Pancreas (tissue), 10 donors: ENCODE measurements at places on chromosomes 1 and 21.

- peaks cover 4% of the 10 kb centered on the region for H3K4me1 ChIP-seq
- DNase-seq, result no peak
- no peaks in the 10 kb centered on the region for H3K27me3 ChIP-seq
Measured at GRCh38 chr1:33572387-33572786, 99.9 kb downstream of the ZSCAN20 start.

GRCh38 chr1:187922255-187922654, 1093.5 kb downstream of the PLA2G4A start:
- H3K36me3 ChIP-seq, result no peaks in the 10 kb centered on the region
- no peak overlapping the region for H3K4me3 ChIP-seq
- no peaks in the 10 kb centered on the region for H3K4me1 ChIP-seq
- no peak for DNase-seq
- no peak overlapping the region for H3K27ac ChIP-seq
- no peaks in the 10 kb centered on the region for H3K27me3 ChIP-seq

- peaks cover 12% of the 10 kb centered on the region for H3K4me1 ChIP-seq
- H3K36me3 ChIP-seq, result no peaks in the 10 kb centered on the region
- DNase-seq, result no peak
Measured at GRCh38 chr1:18928985-18929384, 26.6 kb upstream of the ALDH4A1 start.

DNA sequence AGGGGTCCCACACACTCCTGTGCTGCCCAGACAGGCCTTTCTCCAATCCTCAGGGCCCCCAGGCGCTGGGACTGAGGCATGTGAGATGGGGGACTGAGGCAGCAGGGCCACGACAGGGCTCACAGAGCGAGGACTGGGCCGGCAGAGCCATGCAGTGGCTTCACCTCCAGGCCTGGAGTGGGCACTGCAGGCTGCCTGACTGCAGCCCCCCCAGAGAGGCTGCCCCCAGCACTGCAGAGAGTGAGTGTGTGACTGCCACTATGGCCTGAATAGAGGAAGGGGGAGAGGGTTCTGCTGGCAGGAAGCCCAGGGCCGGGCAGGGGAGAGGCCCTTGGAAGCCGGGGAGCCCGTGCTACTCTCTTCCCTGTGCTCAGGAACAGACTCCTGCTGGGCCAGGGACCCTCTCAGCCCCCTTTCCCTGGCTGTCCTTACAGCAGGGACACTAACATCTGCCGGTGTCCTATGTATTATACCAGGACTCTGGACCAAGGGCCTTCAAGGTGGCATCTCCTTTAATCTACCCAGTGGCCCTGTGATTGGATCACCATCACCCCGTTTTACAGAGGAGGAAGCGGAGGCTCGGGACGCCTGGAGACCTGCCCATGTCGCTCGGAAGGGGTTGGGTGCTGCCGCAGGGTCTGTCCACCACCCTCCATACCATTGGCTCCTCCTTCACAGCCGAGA, 20.2 kb upstream of the PLEKHG5 start:
- no peak overlapping the region for H3K4me3 ChIP-seq
- no peak overlapping the region for H3K27ac ChIP-seq
- H3K36me3 ChIP-seq, result no peaks in the 10 kb centered on the region
- DNase-seq, result no peak

- no peak for DNase-seq
- no peaks in the 10 kb centered on the region for H3K36me3 ChIP-seq
- no peak overlapping the region for H3K4me3 ChIP-seq
- no peaks in the 10 kb centered on the region for H3K4me1 ChIP-seq
- H3K27ac ChIP-seq, result no peak overlapping the region
Measured at GRCh38 chr1:12087797-12088314, 24.8 kb downstream of the TNFRSF8 start.

DNA sequence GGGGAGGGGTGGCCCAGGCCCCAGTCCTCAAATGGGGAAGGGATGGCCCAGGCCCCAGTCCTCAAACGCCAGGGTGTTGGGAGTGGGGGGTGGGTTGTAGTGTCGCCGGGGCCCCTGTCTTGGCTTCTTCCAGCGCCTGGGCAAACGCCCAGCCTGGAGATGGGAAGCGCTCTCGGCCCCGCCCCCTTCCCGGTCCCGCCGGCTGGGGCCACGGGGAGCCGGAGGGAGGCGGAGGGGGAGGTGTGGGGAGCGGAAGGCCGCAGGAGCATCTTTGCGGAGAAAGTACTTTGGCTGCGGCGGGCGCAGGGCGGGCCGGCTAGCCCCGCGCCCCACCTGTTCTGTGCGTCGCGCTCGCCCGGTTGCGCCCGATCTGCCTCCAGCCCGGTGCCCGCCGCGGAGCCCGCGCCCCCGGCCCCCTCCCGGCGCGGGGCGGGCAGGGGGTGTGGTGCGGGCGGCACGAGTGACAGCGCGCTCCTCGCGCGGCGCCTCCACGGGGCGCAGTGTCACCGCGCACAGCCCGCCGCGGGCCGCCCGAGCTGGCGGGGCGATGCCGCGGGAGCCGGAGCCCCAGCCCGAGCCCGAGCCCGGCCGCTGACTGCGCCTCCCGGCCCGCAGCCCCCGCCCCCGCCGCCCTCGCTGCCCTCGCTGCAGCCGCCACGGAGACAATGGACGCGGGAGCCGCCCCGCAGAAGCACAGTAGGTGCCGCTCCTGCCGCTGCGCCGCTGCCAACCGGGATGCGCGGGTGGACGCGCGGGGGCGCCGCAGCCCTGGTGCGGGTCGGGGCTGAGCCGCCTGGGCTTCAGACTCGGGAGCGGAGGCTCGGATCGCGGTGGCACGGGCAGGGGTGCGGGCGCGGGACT, 31.1 kb upstream of the PEX10 start:
- H3K36me3 ChIP-seq, result no peaks in the 10 kb centered on the region
- H3K27ac ChIP-seq, result no peak overlapping the region
- H3K4me3 ChIP-seq, result no peak overlapping the region
- no peak for DNase-seq

DNA sequence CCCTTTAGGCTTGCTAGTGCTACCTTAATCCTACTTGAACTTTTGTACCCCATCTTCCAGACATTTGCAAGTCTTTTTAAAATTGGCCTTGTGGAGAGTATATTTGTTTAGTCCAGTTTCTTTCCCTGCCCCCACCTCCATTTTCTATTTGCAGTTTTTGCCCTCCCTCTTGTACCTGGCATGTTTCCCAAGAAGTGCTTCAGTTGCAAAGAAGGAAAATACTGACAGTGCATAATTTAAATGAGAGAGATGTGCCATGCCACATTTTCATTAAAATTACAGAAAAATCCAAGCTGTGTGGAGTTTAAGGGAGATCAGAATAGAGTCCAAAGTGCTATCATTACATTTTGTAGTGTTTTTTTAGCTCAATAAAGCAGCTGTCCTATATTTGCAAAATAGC, 150.0 kb upstream of the ADGRL2 start:
- no peaks in the 10 kb centered on the region for H3K27me3 ChIP-seq
- no peaks in the 10 kb centered on the region for H3K4me1 ChIP-seq
- H3K36me3 ChIP-seq, result no peaks in the 10 kb centered on the region
- H3K4me3 ChIP-seq, result no peak overlapping the region
- no peak for DNase-seq

DNA sequence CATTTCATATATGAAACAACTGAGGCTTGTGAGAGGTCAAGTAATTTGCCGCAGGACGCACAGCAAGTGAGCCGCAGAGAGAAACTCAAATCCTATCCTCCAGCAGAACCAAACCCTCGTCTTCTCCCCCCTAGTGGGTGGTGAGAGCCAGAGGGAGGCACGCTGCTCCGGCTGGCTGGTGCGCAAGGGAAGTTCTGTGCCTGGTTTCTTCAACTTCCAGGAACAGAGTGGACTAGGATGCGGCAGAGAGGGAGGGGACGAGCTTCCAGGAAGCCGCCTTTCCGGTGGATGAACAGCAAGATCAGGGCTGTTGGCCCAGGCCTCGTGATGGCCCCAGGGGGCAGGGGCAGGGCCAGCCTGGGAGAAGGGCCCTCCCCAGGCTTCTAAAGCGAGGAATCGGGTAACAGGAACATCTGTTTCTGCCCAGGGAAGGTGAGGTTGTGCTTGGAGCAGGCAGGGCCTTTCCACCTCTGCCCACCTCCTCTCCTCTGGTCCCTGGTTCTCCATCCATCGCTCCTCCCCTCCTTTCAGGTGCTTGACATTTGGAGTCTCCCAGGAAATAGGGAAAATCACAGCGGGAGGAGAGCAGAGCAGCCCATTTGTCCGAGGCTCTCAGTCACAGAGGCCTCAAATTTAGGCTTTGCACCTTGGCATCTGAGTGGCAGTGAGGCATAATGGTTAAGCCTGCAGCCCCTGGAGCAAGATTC, 16.8 kb upstream of the PDIK1L start:
- H3K4me3 ChIP-seq, result no peak overlapping the region
- H3K27ac ChIP-seq, result peak overlapping the region; percentile 58
- peak; percentile 23 for DNase-seq
- no peaks in the 10 kb centered on the region for H3K27me3 ChIP-seq

GRCh38 chr1:103783944-103784377, 34.3 kb downstream of the AMY1C start:
- H3K27me3 ChIP-seq, result peaks cover 3% of the 10 kb centered on the region
- H3K27ac ChIP-seq, result no peak overlapping the region
- H3K4me3 ChIP-seq, result no peak overlapping the region
- no peaks in the 10 kb centered on the region for H3K36me3 ChIP-seq

- H3K36me3 ChIP-seq, result no peaks in the 10 kb centered on the region
- peaks cover 24% of the 10 kb centered on the region for H3K4me1 ChIP-seq
- H3K27ac ChIP-seq, result peak overlapping the region; percentile 30
Measured at GRCh38 chr1:219993554-219994433, 52.5 kb downstream of the EPRS1 start.

- H3K27me3 ChIP-seq, result no peaks in the 10 kb centered on the region
- no peak overlapping the region for H3K4me3 ChIP-seq
- no peak for DNase-seq
- no peak overlapping the region for H3K27ac ChIP-seq
Measured at GRCh38 chr1:117682372-117682771, 76.5 kb downstream of the TENT5C start.

DNA sequence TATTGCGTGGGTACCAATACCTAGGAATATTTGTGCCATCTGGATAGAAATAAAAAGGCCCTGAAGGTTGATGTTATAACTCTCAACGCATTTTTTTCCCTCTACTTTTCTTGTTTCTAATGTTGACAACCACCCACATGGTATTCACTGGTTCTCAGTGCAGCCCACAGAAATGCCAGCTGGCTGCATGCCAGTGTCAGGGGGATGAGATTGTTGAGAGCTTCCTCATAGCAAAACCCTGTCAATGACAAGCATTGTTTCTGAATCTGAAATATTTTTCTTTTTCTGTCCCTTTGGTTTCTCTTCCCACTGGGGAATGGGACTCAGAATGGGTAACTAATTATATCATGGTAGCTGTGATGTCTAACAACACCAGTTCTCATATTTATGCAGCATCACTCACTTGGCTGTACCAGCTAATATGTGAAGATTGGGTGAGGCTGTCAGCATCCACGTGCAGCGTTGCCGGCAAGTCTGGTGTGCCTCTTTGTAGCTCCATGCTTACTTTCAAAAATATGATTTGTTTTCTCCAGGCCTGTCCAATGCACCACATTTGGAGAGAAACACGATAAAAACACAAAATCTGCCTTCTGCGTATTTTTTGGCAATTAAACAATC, 284.6 kb downstream of the PTBP2 start:
- no peaks in the 10 kb centered on the region for H3K27me3 ChIP-seq
- H3K4me3 ChIP-seq, result no peak overlapping the region
- DNase-seq, result no peak
- no peaks in the 10 kb centered on the region for H3K36me3 ChIP-seq
- no peak overlapping the region for H3K27ac ChIP-seq

GRCh38 chr21:37593740-37594471, 227.3 kb downstream of the DYRK1A start:
- H3K27ac ChIP-seq, result no peak overlapping the region
- H3K4me1 ChIP-seq, result no peaks in the 10 kb centered on the region
- DNase-seq, result no peak
- H3K4me3 ChIP-seq, result no peak overlapping the region
- no peaks in the 10 kb centered on the region for H3K36me3 ChIP-seq
- no peaks in the 10 kb centered on the region for H3K27me3 ChIP-seq

DNA sequence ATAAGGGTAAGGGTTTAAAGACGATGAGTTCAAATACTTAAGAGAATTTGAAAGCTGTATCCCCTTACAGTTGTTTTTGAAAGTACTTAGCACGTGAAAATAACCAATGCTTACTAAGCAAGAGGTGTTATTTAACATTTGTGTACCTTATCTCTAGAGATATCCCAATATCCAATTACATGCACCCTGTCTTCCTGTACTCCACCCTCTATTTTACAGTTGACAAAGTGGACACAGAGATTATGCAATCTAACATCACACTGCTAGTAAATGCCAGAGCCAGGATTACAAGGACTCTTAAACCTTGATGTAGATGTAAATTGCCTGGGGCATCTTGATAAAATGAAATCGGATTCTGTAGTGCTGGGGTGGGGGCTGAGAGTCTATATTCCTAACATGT, 72.0 kb downstream of the GDAP2 start:
- no peak overlapping the region for H3K4me3 ChIP-seq
- H3K4me1 ChIP-seq, result peaks cover 32% of the 10 kb centered on the region
- H3K27me3 ChIP-seq, result no peaks in the 10 kb centered on the region
- H3K27ac ChIP-seq, result no peak overlapping the region
- DNase-seq, result no peak
- no peaks in the 10 kb centered on the region for H3K36me3 ChIP-seq
